ENCODE measurements at places on chromosomes 11 and 22.

DNA sequence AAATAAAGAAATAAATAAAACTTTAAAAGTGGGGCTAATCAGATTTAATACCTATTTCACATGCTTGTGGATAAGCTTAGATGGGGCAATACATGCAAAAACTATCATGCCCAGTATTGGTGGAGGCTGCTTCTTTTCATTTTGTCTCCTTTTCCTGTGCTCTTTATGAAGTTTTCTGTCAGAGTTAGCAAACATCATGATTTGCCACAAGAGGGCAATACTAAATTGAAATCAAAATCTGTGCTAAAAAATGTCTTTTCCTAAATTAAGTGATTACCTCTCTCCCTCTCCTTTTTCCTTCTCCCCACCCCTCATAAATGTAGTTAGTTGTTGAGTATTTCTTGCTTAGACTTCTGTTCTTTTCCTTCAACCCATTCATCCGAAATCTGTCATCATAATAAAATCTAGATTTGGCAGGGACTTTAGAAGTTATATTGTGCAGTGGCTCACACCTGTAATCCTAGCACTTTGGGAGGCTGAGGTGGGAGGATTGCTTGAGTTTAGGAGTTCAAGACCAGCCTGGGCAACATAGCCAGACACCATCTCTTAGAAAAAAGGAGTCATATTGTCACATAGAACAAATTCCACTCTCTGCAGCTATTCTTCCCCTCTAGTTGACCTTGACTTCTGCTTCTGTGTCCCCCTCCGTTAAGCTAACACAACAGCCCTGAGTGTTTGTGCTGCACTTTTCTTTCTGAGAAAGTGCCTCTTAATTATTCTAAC is 4.7 kb upstream of the ARHGAP42 start:
- DNase-seq = peak; percentile 5

GRCh38 chr11:78081583-78081982 is 1.9 kb upstream of the NDUFC2 start:
- no peak for DNase-seq

- DNase-seq = no peak
These were observed 683 bp upstream of the FADS3 start for GRCh38 chr11:61892085-61892370.

DNA sequence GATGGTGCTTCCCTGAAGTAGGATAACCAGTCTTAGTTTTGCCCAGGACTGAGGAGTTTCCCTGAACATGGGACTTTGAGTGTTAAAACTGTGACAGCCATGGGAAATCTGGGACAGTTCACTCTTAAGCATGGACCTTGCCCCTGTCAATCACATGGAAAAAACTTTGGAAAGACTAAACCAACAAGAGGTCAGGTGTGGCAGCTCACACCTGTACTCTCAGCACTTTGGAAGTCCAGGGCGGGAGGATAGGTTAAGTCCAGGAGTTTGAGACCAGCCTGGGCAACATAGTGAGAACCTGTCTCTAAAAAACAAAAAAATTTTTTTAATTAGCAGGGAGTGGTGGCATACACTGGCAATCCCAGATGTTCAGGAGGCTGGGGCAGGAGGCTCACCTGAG is 3.3 kb upstream of the AMBRA1 start:
- DNase-seq = no peak

- no peak for DNase-seq
These were observed 89.2 kb downstream of the GALNT18 start for GRCh38 chr11:11532574-11532973.

DNA sequence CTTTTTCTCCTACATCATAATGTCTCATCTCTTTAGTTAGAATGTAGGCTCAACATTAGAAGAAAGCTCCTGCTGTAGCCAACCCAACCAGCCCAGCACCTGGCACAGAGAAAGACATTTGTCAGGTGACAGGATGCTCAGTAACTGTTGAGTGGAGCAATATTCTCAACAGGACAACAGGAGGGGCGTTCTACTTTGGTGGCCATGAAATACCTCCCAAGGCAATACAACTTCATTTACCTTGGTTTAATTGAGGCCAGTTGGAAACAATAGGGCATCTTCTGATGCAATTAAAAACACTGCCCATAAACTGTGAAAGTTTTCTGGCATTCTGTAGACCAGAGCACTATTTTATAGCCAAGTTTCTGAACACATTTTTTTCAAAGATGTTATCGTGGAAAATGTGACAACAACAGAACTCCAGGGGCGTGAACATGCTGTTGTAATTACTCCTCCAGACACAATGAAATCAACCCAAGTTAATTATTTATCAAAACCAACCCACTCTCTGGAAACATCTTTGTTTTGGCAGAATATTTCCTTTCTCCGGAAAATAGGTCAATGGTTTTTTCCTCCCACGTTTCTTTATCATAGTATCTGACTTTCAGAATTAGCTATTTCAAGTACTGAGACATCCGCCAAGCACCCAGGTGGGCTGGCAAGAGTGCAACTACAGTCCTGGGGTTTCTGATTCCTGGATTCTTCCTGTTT is 538.1 kb downstream of the SOX6 start:
- DNase-seq = no peak

DNA sequence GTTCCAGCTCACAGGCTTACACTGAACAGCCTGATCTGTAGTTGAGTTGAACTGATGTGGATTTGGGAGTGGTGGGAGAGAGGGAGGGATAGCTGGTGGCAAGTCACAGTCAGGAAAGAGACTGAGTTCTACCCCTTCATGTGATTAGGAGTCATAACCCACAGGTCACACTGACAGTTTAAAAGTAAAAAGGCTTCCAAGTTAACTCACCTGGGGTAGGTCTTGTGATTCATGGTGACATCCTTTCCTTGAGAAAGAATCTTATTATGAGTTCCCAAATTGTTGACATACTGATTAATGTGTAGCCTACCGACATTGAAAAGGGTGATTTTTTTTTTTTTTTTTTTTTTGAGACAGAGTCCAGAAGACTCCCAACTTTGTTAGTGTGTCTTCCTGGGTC is 5.4 kb downstream of the IZUMO1R start:
- DNase-seq = no peak

DNA sequence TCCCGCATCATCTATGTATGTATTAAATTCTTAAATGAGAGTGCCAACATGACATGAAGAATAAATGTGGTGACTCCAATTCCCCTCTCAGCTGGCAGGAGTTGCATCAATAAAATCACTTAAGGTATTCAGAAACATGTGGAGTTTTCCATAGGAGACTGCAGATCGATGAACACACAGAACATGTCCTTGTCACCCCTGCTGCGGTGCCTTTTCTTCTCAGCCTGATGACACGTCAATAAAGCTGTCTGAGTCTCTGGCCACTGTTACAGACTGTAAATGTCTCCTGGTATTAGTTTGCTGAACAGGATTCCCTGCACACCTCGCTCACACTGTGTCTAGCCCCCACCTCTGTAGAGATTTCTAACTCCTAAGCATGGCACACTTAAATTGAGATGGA is 460.5 kb downstream of the LRRC4C start:
- DNase-seq = no peak

DNA sequence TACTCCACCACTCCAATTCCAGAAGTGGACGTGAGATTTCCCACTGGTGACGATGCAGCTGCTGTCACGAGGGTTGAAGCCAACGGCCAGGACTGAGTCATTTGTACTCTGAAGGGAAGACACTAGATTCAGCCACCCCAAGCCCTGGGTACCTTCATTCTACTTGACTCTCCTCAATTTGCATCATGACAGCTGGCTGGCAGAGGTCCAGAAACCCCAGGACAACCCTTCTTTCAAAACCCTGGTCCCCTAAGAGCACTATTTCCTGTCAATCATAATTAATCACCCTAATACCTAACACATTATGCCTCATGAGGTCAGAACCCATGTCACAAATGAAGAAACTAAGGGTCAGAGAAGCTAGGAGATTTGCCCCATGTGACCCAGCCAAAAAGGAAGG is 4.9 kb downstream of the EML3 start:
- peak; percentile 25 for DNase-seq

- no peak for DNase-seq
These were observed 107.8 kb downstream of the FCHSD2 start for GRCh38 chr11:73034331-73034730.

- DNase-seq = no peak
These were observed 25.6 kb upstream of the SORL1-AS1 start for GRCh38 chr11:121478226-121478894.

DNA sequence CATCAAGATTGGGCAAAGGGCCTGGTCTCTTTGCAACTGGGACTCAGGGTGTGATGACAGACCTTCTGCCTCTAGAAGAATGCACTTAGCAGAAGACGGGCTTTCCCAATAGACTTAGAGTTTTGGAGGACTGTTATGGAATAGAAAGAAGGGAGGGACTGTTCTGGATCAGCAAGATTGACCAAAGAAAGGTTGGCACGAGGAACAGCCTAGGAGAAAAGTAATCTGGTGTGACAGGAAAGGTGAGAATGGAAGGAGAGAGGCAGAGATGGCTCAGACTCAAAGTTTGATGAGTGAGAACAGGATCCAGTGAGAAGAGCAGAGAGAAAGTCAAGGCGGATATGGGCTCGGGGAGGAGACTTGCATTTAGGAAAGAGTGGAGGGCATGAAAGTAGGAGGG is 23.0 kb upstream of the TMEM45B start:
- DNase-seq = no peak

GRCh38 chr22:38890377-38890776 is 18.4 kb upstream of the CBX6 start:
- no peak for DNase-seq

Data from NB4 (cell line).